ENCODE measurements at places on chromosomes 3 and 15.

GRCh38 chr3:126679318-126679751 is 24.4 kb upstream of the TXNRD3 start:
- peak; percentile 80 for DNase-seq

- no peak for DNase-seq
Measured at GRCh38 chr3:140455521-140456214, 222.2 kb upstream of the TRIM42 start.

DNA sequence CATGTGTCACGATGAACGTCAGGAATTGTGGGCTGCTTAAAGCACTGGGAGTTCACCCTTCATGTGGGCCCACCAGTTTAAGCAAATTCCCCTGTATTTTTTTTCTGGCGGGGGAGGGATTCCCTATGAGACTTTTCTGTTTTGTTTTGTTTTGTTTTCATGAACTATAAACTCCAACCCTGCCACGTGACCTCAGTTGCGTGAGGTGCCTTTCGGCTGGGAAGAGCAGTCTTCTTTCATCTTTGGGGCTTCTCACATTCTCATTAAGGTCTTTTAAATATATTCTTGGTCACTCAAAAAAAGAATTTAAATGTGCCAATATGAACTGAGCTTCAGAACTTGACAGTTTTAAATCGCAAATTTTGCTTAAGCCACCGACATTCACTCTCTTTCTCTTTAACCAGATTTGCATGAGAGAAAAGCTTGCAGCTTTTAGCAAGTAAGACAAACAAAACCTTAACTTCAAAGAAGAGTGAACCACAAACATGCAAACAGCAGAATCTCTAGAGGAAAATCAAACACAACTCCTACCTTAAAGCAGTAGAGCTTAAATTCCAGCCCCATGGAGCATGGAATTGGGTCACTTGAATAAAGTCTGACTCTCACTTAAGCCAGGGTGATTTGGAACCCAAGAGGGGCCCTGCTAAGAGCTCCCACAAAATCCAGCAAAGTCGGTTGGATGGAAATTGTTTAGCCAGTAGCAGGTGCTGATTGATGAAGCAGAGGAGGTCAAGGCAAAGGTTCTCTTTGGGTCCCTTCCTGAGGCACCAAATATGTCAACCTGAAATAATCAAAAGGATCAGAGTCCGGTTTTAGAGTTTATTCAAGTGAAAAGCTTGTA is 699.8 kb upstream of the GBE1 start:
- no peak for DNase-seq

DNA sequence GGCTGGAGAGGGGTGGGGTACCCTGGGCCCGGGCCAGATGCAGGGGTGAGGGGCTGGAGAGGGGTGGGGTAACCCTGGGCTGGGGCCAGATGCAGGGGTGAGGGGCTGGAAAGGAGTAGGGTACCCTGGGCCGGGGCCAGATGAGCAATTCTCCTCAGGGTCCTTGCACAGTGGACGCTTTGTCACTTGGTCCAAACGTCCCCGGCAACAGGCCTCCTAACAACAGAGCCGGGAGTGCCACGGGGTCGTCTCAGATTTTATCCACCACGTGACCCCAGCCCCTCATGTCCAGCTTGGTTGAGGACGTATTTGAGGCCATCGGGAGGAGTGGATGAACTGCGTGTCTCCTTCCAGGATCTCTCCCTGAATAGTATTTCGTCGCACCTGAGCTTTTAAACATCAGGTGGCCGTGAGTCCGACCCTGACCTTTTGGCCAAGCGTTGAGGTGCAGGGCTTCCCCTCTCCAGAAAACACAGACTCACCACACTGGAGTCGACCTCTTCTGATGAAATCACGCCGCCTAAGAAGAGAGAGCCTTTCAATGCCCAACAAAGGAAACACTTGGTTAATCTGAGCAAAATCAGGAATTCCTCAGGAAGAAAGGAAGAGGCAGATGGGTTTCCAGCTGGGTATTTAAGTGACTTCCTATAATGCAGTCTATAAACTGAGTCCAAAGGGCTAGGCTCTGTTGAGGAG is 12.8 kb upstream of the LRRC15 start:
- DNase-seq, result no peak

DNA sequence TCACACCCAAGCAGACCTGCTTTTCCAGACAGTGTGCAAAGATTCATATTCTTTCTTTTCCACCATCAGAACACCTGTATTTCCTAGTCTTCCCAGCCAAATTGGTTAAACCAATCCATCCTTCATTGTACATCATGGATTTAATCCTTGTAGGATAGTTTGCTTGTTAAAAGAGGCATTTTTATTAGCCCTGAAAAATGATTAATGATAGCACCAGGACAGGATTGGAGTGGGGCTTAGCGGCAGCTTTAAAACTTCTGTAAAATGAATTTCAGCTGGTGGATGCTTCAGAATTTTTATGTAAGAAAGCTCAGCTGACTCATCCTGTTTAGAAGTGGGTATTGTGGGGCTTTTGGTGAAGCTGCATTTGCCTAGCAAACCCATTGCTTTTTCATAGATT is 36.1 kb upstream of the ARHGEF26 start:
- no peak for DNase-seq

DNA sequence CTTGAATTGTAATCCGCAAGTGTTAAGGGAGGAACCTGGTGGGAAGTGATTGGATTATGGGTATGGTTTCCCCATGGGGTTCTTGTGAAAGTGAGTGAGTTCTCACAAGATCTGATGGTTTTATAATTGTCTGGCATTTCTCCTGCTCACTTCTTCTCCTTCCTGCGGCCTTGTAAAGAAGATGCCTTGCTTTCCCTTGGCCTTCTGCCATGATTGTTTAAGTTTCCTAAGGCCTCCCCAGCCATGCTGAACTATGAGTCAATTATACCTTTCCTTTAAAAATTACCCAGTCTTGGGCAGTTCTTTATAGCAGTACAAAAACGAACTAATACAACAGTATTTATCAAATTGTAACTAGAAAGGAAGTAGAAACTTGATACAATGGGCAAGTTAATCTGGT is 31.9 kb downstream of the IFT57 start:
- no peak for DNase-seq

DNA sequence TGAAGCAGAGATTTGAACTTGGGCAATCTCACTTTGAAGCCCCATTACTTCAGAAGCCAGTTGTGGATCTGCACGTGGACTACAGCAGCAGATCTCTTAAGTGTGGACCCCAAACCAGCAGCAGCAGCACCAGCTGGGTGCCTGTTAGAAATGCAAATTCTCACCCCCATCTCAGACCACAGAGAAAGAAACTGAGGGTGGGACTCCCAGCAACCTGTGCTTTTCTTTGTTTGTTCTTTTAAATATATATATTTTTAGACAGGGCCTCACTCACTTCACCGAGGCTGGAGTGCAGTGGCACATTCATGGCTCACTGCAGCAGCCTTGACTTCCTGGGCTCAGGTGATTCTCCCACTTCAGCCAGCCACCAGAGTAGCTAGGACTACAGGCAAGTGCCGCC is 53.2 kb downstream of the SLTM start:
- no peak for DNase-seq

DNA sequence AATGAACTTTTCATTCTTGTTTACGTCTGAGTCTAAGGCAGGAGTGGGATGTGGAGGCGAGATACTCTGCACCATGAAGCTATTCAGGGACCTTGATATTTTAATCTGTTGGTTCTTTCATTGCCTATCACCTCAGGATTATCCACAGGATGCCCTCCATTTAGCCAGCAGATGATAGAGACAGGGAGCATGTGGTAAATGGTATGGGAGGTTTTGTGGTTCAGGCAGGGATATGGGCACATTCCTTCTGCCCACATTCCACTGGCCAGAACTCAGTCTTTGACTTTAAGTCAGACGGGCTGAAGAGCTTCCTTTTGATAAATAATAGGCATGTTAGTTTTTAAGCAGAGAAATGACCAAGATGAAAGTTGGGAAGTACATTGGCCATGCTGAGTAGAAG is 548.0 kb upstream of the CCDC54 start:
- no peak for DNase-seq
